Right ventricle myocardium inferior (tissue), 1 donor: ENCODE measurements at places on chromosomes 13 and 19.

GRCh38 chr13:110311443-110312338, 4.6 kb downstream of the COL4A2 start:
- DNase-seq = no peak

DNA sequence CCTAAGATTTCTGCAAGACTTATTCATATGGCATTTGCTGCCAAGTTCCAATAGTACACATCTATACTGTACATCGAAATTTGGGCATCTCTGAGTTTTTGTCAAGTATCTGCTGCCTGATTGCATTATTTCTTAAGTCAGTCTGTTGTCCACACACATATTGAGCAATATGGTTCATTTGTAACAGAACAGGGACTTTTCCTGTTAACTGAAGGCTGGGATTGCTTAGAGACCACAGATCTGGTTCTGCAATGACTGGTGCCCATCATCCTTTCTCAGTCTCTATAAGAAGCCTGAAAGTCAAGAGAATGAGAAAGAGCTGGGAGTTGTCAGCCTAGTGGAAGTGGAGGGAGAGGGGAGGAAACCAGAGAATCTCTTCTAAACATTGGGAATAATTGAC, 22.5 kb upstream of the MYCBP2 start:
- no peak for DNase-seq

- no peak for DNase-seq
Measured at GRCh38 chr13:51814825-51815650, 11.1 kb upstream of the DHRS12 start.

GRCh38 chr13:40331802-40332201, 334.6 kb downstream of the FOXO1 start:
- DNase-seq = no peak

DNA sequence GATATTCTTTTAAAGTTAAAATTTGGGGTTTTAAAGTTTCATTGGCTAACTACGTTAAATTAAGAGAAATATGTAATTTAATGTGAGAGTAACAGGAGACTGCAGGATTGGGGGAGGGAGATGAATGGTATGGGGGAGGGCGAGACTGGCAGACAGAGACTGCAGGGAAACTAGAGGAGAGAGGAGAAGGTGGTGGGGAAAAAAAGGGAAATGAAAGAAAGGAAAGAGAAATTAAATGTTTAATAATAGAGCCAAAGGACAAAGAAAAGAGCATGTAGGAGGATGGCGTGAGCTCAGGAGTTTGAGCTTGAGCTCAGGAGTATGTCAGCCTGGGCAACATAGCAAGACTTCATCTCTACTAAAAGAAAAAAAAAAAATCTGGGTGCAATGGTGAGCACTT, 115.9 kb downstream of the RFC3 start:
- no peak for DNase-seq

DNA sequence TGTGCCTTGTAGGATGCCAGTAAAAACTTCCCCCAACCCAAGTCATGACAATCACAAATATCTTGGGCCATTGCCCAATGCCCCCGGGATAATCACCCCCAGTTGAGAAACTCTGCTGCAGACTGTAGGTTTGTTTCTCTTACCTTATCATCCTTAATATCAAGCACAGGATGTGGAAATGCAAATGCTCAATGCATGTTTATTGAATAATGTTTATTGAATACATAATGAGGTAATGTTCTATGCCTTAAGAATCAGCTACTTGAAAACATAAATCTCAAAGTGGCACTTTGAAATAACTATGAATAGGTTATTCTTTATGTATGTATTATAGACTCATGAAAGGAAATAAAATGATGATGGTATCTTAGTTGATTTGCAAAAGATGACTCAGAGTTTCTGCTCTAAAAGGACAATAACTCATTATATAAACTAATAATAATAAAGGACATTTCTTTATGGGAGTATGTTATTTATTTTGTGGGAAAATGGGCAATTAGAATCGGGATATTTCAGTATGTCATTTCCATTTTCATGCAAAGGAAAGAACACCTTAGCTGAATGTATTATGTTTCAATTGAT, 414.2 kb downstream of the EFNB2 start:
- no peak for DNase-seq

DNA sequence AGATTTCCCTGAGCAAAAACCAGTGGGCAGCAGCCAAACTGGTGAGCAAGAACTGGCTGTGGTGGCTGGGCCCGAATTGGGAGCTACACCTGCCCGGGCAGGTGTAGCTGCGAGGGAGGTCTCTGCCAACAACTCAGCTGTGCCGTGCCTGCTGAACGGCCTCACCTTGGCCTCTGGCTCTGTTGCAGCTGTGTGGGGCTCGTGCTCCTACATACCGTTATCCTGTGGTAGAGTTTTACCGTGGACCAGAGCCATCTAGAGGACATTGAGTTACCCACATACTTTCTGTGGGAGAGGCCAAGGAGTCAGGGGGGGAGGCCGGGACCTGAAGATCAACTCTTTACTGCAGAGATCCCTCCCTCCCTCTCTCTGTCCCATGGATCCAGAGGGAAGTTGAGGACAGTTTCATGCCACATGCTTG, 113.2 kb downstream of the TM9SF2 start:
- no peak for DNase-seq

- DNase-seq = peak; percentile 88
Measured at GRCh38 chr13:76812206-76812897, 73.9 kb downstream of the KCTD12 start.

DNA sequence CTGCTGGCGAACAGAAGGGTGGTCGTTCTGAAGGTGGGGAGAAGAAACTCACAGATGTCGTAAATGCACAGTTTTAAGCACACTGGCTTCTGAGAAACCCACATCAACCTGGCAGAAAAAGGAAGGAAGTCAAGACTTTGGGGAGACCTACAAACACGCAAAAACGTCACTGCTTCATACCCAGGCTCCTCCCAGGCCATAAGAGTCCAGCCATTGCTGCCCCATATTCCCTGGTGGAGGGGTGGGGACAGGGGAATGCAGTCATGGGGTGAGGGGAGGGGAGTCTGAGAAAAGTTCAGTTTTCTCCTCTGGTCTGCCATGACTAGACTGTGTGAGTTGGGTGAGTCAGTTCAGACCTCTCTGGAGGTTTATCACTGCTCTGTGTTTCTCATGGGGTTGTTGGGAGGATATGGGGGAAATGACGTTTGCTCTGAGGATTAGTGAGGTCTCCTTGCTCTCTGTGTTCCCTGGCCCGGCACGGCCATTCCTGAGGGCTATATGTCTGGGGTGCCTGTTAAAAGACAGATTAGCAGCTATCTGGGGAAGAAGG, 139.0 kb downstream of the FLT1 start:
- no peak for DNase-seq

DNA sequence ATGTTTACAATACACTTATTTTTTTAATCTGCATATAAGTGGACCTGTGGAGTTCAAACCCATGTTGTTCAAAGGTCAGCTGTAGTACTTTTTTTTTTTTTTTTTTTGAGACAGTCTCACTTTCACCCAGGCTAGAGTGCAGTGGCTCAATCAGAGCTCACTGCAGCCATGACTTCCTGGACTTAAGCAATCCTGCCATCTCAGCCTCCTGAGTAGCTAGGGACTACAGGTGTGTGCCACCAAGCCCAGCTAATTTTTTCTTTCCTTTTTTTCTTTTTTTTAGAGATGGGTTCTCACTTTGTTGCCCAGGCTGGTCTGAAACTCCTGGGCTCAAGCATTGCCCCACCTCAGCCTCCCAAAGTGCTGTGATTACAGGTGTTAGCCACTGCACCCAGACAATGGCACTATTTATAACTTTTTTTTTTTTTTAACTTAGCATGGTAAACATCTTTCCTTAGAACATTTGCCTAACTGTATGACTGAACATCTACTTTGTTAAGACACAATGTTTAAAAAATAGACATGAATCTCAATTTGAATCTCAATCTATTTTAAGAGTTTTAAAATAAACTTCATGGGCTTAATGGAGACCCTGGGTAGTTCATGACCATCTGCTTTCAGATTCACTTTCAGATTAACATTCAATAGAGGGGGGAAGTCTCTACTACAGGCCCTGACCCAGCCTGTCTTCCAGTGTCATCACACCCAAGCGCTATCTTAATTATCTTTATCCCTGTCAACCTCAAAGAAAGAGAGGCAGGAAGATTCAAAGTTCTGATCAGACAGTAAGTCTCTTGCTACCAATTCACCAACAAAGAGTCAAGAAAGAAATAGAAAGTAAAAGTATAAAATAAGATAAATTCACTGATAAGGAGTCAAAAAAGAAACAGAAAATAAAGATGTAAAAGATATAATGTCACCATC, 97.7 kb upstream of the DOCK9 start:
- DNase-seq = no peak

DNA sequence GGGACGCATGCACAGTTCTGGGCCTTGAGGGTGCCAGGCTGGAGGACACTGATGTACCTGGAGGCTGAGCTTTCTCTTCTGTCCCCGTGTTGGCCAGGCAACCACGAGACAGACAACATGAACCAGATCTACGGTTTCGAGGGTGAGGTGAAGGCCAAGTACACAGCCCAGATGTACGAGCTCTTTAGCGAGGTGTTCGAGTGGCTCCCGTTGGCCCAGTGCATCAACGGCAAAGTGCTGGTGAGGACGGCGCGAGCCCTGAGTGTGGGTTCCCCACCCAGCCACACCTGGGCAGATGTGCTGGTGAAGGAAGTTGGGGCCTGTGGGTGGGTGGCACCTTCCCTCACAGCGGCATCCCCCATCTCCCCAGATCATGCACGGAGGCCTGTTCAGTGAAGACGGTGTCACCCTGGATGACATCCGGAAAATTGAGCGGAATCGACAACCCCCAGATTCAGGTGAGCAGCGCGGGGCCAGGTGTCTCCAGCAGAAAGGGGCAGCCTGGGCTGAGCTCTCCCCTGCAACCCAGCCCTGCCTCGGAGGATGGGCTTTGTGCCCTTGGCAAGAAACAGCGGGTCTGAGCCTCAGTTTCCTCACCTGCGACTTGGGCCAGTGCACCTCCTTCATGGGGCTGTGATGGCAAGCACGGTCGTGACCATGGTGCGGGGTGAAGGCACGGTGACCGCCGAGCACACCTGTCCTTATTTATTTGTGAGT, 26.2 kb downstream of the CCDC8 start:
- peak; percentile 46 for DNase-seq

DNA sequence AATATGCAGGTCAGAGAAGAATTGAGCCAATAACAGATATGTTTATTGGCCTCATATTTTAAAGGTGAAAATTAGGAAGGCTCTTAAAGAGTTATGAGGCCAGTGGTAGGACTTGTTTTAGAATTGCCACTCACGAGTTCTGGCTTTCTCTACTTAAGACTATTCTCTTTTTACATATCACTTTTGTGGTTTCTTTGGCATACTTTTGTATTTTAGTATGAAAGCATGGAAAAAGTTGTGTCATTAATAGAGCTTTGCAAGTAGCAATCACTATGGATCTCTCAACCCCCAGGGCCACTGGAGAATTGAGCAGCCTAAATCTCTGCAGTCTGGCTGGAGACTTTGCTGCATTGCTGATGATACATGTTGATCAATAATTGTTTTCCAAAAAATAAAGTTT, 64.6 kb upstream of the SOX21 start:
- DNase-seq = no peak

DNA sequence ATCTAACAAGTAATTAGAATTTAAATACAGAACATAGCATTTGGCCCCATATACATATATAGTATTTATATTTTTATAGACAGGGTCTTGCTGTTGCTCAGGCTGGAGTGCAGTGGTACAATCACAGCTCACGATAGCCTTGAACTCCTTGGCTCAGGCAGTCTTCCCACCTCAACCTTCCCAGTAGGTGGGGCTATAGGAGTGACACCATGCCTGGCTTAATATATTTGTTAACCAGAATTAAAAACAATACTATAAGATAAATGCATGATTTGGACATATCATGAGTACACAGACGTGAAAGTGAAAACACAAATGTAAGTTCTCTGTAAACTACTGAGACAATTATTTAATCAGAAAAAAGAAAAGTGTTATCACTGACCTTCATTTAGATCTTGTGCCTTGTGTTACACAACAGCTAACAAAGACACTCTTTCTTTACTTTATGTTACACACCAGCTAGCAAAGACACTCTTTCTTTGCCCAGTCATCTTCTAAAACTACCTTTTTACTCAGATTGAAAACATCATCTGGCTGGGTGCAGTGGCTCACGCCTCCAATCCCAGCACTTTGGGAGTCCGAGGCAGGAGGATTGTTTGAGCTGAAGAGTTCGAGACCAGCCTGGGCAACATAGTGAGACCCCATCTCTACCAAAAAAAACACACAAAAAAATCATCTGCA, 22.6 kb downstream of the CARS2 start:
- no peak for DNase-seq

DNA sequence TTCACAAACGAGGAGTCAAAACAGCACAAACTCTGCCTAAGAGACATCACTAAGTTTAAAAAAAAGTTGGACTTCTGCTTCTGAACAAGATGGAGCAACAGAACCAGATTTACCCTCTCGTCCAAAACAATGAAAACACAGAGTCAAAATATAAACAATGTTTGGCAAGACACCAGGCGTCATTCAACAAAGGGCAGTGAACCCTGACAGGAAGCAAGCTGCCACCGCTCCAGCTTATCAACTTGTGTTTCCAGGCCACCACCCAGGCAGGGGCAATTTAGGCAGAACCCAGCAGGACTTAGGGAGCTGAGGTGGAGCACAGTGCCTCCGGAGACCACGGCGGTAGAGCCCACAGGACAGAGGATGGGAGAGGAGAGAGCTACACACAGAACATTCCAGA, 8.6 kb upstream of the NAPA start:
- DNase-seq = no peak

DNA sequence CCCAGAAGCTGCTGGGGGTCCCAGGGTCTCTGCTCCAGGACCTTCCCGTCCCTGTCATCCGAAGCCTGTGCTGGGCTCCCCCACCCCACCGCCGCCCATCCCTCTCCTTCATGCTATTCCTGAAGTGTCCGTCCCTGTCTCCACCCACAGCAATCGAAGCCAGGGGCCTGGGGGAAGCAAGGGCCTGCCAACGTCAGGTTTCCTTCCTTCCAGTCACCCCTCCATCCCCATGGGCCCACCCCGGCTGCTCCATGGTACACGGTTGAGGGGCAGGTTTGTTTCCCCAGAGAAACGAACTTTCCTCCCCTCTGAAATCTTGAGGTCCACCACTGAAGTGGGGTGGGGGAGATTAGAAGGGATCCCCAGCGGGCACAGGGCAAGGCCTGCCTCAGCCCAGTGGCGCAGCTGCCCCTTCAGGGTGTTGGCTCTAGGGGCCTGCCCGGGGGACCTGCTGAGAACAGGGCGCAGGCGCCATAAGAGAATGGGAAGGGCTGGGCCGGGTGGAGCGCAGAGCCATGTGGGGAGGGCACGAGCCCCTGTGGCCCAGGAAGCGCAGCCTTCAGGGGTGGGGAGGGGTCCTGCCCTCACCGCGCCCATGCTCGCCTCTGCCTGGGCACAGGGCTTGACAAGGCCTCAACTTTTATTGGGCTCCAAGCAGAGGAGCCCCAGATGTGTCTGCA, 16.1 kb downstream of the CEBPG start:
- DNase-seq = no peak

- DNase-seq = no peak
Measured at GRCh38 chr13:27636589-27637288, 15.0 kb downstream of the POLR1D start.

DNA sequence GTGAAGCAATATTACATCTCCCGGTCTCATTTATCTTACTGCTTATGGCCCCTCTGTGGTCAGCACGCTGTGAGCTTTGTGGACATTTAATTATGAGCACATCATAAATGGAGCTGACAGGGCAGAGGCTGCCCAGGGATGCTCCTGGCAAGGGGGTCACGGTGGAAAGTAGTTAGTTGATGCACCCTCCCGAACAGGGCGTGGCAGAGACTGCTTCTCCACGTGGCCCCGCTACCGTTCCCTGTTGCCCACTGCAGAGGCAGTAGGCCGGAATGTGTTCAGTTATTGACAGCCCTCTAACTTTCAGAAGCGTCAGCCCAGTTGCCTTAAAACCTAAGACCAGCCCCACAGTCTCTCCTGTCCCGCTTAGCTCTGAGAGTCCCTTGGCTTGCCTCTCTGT, 180.3 kb upstream of the ZNF507 start:
- DNase-seq = no peak

GRCh38 chr13:27450921-27451471, 632 bp upstream of the MTIF3 start:
- peak; percentile 79 for DNase-seq
